ENCODE measurements at places on chromosomes 6 and 20. TPM values are rescaled to one million over a fixed set of nuclear protein-coding genes. Genes with fewer than 3 reads are reported as not detected.
A peak's percentile ranks its signal among the peaks of the same experiment; 100 is the strongest.

Gene PRKN
- 0.28 TPM for total RNA-seq

DNA sequence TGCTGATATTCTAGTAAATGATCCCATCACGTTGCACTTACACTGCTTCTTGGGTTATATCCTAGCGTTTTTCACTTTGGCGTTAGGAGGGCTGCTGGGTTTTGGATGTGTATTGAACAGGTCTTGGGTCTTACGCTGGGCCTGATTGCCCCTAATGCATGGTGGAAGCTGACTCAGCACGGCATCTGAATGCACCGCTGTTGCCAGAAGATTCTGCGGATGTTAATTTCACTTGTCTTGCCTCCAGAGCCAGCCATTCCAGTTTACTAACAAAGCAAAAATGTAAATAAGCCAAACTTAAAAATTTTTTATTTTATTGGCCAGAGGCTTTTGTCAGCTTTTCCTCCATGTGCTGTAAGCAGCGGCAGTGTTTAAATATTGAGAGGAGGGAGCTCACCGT, 233.5 kb downstream of the TMEM242 start:
- no peak for DNase-seq

- DNase-seq: no peak
Observed at GRCh38 chr6:85285114-85285513, 164.8 kb upstream of the NT5E start.

DNA sequence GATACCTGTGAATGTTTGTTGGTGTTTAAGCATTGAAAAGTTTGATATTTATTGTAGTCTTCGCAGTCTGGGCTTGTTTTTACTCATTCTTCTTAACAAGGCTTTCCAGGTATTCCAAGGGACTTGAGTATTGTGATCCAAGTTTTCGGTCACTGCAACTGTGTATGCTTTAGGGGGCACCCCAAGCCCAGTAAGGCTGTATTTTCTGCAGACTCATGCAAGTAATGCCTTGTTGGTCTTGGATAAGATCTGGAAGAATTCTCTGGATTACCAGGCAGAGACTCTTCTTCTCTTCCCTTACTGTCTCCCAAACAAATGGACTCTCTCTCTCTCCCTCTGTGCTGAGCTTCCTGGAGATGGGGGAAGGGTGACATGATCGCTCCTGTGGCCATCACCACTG, 82.1 kb downstream of the RFPL4B start:
- peak; percentile 53 for DNase-seq

DNA sequence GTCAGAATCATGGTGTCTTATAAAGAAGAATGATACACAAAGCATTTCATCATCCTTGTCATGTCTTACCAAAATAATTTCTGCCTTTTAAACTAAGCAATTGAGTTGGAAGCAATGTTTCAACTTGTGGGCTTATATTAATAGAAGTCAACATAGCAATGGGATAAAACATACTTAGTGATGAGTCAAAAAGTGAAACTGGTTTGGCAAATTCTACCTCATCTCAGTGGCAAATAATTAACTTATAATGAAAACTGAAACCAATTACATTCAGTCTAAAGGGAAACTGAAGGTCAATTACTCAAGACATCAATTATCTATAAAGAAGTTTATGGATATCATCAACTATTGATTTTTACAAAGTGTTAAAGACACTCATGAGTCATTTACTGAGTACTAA, 463.8 kb downstream of the BMP2 start:
- DNase-seq: no peak

GRCh38 chr6:41591859-41592502, 45.8 kb downstream of the FOXP4 start:
- DNase-seq: peak; percentile 45

DNA sequence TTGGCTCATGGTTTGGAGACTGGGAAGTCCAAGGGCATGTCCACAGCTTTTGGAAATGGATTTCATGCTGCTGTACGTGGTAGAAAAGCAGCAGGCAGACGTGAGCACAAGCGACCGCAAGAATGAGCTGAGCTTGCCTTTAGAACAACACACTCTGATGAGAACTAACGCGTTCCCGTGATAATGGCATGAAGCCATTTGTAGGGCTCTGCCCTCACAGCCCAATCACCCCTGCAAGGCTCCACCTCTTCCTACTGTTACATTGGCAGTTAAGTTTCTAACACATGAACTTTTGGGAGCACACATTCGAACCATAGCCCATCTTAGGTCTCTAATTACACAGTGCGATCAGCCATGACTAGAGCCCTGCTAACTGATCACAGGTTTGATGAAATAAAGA, 107.5 kb upstream of the TMEM170B start:
- DNase-seq: no peak

DNA sequence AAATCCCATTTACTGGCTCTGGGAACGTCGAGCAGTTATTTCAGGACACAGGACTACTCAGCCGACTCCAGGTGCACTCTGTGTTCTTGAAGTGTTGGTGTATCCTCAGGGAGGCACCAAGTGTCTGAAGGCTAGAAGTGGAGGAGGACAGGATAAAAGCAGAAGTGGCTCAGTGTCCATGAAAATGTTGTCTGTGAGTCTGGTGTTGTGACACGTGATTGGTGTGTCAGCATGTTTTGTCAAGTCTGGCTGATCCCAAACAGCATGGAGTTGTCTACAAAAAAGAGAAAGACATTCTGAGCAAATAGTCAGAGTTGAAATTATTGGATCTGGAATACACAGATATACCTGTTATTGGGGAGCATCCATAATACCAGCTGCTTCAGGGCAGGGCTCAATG, 30.3 kb downstream of the SCGN start:
- DNase-seq: no peak

DNA sequence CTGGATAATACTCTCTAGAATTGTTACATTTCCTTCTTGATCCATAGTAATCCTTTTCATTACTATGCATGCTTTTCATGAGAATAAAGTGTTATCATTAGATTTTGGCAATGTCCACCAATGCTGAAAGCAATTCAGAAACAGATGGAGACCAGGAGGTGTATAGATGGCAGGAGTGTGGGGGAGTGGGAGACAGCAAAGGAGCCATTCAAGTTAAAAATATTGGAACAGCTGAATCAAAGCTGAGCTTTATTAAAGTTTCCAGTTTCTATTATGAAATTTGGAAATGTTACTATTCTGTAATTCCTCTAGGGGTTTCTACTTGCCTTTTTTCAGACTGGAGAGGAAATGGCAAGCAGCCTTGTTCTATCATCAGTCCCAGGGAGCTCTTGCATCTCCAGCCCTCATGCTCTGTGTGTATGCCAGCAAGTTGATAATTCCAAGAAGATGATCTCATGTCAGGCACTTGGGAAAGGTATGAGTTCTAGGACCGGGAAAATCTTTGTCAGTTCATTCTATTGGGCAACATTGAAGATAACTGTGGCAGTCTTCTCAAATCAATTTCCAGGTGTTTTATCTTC, 228.0 kb downstream of the CD109 start:
- peak; percentile 53 for DNase-seq

DNA sequence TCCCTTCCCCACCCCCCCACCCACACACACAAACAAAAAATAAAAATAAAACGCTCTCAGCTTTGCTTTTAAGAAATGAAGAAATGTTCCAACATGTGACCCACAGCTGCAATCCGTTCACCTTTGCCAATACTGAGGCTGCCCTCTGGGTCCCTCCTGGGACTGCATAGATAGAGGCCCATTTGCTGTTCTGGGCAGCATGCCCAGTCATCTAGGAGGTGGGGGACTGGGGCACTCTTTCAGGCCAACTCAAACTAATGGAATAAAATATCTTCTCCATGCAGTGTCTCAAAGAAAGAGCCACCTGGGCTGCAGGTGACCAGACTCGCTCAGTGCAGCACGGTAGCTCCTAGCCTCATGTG, 79.9 kb downstream of the SLC22A3 start:
- no peak for DNase-seq

DNA sequence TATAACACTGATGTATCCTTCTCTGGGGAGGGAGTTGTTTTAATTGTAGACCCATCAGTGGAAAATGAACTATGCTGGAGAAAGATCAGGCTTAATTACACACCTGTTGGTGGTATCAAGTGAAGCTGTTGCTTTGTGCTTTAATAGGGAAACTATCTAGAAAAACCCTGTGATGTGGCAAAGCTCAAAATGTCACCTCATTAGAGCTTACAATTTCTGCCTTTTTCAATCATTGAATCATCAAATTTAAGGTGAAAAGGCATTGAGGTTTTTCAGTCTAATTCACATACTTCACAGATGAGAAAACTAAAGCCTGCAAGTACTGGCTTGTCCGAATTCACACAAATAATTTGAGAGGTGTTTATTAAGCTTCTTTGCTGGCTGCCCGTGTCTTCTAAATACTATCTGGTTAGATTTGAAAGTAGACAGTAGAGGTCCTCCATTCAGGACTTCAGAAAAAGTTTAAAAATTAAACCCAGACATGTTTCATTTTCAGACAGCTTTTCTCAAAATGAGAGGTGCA, 143.3 kb upstream of the MAP3K7 start:
- no peak for DNase-seq
